ENCODE measurements at places on chromosomes 4 and X.

- DNase-seq: no peak
Measured at GRCh38 chr4:152643153-152644035, 36.4 kb downstream of the TMEM154 start.

- DNase-seq: no peak
Measured at GRCh38 chrX:53474707-53475106, 40.5 kb upstream of the HSD17B10 start.

GRCh38 chr4:124104101-124104500 lies 608.4 kb downstream of the ANKRD50 start:
- peak; percentile 26 for DNase-seq

DNA sequence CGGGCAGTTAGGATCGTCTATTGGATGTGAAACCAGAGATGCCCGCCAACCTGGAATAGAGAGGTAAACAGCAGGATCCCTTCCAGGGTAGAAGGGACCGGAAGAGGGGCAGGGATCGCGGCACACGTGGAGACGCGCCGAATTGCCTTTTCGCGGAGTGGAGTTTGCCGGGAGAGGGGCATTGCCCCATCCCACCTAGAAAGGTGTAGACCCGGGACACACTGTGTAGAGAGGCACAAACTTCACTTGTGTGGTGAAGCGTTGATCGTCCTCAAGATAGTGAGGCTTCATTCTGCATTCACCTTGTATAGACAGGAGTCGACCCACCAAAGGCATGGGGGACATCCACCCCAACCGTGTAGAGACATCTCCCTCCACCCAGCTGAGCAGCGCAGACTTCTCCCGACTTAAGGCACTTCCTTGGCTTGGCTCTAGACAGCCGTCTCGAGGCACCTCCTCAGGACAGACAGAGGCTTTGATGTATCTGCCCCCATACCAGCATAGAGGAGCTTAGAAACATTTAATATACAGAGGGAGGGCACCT lies 410 bp downstream of the GNL3L start:
- peak; percentile 7 for DNase-seq

DNA sequence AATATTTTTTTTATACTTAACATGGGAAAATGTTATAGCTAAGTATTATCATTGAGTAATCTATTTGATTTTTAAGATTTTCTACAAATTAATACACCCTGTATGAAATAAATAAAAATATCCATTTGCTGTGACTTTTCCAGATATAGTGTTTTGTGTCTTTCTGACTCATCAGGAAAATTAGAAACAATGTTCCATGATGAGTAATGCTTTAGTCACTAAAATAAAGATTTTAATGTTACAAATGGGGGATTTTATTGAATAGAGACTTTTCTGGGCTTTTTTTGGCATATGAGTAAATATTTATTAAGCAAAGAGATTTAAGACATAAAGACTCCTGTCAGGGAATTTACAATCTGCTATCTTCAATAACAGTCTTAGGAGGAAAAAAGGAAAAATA lies 279.2 kb upstream of the NOCT start:
- peak; percentile 58 for DNase-seq

DNA sequence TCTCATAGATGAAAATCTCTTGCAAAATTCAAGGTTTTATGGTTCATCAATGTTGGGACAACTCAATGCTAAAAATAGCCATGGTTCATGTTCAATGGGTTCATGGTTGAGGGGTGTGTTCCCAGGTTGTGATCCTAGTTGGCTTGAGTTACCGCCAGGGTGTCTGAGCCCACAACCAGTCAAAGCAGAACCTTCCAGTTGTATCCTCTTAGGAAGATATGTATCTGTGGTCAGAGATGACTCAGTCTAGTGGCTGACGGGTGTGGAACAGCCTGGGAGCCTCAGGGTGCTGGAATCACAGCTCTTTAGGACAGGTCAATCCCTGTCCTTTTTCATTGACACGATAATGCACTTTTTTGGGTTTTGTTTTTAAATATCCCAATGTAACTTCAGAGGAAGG lies 192.3 kb upstream of the NR3C2 start:
- DNase-seq: no peak

- no peak for DNase-seq
Measured at GRCh38 chrX:111180750-111181240, 84.8 kb downstream of the PAK3 start.

- DNase-seq: no peak
Measured at GRCh38 chr4:80916770-80917169, 113.7 kb upstream of the BMP3 start.
